Mucosa of gallbladder (tissue), 1 donor: ENCODE measurements at places on chromosomes 11 and 22.
A peak's percentile ranks its signal among the peaks of the same experiment; 100 is the strongest.

DNA sequence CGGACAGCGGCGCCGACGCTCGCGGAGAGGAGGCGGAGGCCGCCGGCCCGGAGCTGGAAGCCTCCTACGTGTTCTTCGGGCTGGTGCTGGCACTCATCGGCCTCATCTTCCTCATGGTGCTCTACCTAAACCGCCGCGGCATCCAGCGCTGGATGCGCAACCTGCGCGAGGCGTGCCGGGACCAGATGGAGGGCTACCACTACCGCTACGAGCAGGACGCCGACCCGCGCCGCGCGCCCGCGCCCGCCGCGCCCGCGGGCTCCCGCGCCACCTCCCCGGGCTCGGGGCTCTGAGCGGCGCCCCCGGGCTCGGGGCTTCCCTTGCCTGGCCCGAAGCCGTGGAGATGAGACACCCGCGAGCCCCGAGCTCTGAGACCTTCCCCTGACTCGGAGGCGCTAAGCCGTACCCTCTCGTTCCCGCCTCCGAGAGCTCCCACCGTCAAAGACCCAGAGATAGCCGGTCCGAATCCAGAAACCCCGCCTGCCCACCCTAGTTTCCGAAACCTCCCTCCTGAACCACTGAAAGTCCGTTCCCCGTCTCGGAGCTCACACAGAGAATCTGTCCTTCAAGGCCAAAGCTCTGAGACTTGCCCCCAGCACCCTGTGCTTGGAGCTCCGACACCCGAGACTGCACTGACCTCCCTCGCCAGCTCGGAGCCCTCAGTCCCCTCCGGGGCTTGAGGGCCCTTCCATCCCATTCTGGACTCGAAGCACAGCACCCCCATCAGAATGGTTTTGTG, 1.5 kb downstream of the TPBGL start:
- DNase-seq: no peak

DNA sequence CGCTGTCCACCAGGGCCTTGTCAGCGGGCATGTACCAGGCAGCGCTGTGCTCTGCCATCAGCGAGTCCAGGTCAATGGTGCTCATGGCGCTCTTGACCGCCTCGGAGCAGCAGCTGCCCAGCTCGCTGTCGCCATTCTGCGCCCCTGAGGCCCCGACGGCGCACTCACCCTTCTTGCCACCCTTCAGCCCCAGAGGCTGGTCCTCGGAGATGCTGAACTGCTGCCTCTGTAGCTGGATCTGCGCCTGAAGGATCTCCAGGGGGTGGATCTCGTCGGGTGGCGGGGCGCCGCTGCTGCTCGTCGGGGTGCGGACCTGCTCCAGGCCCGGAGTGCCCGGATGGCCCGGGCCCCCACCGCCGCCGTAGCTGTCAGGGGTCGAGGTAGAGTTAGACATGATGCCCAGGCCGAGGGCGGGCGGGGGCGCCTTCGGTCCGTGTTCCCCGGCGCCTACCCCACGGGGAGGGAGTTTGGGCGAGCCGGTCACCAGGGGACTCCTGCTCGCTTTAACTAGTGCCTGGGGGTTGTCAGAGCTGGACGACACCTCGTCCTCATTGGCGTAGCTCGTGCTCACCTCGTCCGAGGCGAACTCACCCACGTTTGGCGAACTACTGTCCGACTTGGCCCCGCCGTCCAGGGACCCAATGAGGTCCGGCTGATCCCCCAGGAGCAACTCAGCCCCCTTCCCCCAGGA, 4.6 kb downstream of the MN1 start:
- no peak for DNase-seq

- DNase-seq: no peak
These were observed 874 bp upstream of the PLAAT4 start for GRCh38 chr11:63535734-63536133.

GRCh38 chr11:134252346-134253187, 585 bp downstream of the THYN1 start:
- DNase-seq: no peak

- no peak for DNase-seq
These were observed 13.8 kb upstream of the ZNF280A start for GRCh38 chr22:22533863-22534262.

- DNase-seq: no peak
These were observed 14.5 kb downstream of the LRRC32 start for GRCh38 chr11:76656050-76656531.

GRCh38 chr22:45868571-45869339, 108.2 kb downstream of the WNT7B start:
- DNase-seq: peak; percentile 7

DNA sequence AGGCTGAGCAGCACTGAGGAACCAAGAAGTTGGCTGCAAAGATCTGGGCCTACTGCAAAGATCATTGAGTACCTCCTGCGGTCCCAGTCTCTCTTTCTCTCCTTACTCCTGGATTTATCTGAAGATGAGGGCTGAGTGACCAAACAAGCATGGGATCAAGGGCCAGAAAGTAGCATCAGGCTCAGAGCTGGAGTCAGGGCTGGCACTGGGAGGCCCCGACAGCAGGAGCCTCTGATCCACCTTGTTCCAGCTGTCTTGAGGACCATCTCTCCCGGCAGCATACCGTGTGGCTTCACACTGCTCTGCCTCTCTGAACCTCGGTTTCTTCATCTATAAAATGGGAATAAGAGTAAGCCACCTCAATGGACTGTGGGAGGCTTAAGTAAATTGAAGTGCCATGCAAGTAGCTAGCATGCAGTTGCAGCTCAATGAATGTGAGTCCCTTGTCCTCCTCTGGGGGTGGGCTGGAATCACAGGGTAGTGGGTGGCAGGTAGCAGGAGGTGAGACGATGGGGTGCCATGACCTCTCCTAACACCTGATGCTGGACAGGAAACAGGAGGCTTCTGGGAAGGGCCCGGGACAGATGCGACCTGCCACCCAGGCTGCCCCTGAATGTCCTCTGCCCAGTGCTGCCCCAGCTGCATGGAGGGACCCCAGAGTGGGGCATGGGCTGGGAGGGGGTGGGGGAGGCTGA, 52.5 kb upstream of the PRDM11 start:
- no peak for DNase-seq

- peak; percentile 54 for DNase-seq
These were observed 1.4 kb downstream of the TMEM109 start for GRCh38 chr11:60915248-60915914.

- DNase-seq: no peak
These were observed 31.1 kb upstream of the PPARA start for GRCh38 chr22:46119093-46119728.

- DNase-seq: no peak
These were observed 56.6 kb downstream of the PARVG start for GRCh38 chr22:44237290-44237689.

GRCh38 chr11:118933486-118933885, 7.8 kb upstream of the BCL9L start:
- no peak for DNase-seq

DNA sequence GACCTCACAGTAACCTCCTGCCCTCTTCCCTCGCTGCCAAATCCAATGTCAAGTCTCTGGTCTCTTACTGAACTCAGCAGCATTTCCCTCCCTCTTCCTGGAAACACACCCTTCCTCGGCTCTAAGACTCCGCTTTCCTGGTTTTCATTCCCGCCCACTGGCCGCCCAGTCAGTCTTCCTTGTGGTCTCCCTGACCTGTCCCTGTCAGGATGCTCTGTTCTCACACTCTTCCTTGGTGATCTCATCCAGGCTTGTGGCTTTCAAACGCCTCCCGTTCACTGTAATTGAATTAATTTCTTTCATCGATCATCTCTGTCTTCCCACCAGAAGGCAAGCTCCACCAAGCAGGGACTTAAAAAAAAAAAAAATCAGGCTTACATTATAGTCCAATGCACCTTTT, 33.5 kb downstream of the MYO18B start:
- no peak for DNase-seq

DNA sequence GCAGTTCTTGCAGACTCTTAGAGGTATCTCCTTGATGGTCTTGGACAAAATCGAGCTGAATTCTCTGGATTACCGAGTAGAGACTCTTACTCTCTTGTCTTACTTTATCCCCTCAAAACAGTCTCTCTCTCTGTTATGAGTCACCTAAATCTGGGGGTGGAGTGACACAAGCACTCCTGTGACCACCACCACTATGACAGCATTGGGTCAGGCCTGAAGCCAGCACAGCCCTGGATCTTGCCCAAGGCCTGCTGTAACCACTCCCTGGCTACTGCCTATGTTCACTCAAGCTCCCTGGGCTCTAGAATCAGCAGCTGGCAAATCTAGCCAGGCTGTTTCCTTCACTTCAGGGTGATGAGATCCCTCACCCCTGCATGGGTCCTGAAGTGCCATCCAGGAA, 662.5 kb downstream of the LUZP2 start:
- no peak for DNase-seq

- DNase-seq: peak; percentile 37
These were observed 11.6 kb upstream of the PDE2A start for GRCh38 chr11:72685560-72686480.

DNA sequence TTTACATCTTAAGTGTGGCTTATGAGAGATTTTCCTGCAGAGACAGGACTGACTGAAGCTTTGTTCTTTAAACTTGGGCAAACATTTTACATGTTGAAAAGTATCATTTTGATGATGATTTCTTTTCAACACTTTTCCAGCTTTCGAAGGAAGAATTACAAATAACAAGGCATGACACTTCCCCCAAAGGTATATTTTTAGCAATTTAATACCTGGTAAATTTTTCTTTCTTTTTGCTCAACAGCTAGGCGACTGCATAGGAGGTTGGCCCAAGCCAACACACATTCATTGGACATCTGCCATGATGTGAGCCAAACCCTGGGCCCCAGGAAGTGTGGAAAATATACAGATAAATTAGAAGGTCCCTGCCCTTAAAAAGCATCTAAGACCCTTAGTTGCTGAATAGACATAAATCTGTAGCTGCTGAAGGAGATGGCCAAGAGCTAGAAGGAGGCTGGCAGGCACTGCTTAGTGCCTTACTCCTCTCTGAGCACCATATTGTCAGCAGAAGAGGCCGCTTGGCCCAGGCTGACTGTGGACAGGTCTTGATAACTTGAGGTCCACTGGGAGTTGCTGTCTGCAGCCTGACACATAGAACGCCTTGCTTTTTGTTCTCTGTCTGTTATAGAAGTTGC, 53.3 kb upstream of the CD44 start:
- DNase-seq: no peak

GRCh38 chr11:88102598-88102934, 72.7 kb downstream of the RAB38 start:
- no peak for DNase-seq

DNA sequence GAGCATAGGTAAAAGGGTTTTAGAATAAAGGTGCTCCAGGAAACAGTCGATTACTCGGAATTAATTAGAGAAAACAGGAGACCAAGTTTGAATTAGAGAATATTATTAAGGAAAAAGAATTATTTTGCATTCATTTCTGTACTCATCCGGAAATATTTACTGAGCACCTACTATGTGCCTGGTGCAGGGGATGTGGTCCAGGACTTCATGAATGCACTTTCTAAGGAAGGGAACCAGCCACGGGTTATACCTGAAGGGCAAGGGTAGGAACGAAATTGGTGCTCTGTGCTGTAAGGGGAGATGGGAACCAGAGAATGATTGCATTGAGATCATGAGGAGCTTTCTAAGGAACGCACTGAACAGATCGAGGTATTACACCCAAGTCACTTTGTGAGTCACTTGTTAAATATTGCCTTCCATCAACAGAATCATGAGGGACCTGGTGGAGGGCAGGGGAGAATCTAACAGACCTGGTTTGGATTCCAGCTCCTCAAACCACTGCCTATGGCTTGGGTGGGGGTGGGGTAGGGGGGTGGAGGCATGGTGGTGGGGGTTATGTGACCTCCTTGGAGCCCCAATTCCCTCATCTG, 40.9 kb downstream of the C11orf96 start:
- no peak for DNase-seq

GRCh38 chr11:116044941-116045340, 540.7 kb upstream of the CADM1 start:
- no peak for DNase-seq

DNA sequence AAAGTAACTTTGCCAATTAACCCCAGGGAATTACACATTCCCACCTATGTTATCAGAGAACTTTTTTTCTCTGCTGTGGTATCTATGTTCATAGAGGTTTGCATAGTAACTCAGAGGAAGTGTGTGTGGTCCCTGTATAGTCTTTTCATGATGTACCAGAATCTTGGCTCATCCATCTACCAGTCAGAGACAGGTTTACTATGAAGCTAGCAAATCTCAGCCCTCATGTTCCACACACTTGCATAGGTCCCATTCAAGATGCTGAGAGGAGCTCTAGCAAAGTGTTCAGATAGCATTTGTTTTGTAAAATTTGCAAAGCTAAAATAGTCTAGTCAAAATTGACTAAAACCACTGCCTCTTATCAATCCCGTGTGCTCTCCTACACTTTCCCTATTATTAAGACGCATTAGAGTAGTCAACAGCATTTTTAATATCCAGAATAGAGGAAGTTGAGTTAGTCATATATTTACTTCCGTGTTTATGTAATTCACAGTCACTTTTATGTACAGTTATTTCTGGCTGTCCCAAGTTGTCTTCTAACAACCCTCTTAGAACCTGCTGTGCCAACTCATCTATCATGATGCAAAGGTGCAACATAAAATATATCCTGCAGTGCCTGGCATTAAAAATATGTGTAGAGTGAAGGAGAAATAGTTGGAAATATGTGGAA, 184.2 kb downstream of the FAM76B start:
- DNase-seq: no peak

- no peak for DNase-seq
These were observed 42.7 kb upstream of the MN1 start for GRCh38 chr22:27844256-27844655.

GRCh38 chr11:27423125-27423524, 49.5 kb downstream of the LGR4 start:
- peak; percentile 12 for DNase-seq

- DNase-seq: peak; percentile 58
These were observed 7.2 kb upstream of the PLXNB2 start for GRCh38 chr22:50314455-50315288.

GRCh38 chr11:73804712-73805111, 17.0 kb downstream of the MRPL48 start:
- no peak for DNase-seq

- peak; percentile 44 for DNase-seq
These were observed 30.0 kb upstream of the WNT11 start for GRCh38 chr11:76236092-76236999.

GRCh38 chr22:30894371-30894740, 74.2 kb downstream of the MORC2 start:
- no peak for DNase-seq

DNA sequence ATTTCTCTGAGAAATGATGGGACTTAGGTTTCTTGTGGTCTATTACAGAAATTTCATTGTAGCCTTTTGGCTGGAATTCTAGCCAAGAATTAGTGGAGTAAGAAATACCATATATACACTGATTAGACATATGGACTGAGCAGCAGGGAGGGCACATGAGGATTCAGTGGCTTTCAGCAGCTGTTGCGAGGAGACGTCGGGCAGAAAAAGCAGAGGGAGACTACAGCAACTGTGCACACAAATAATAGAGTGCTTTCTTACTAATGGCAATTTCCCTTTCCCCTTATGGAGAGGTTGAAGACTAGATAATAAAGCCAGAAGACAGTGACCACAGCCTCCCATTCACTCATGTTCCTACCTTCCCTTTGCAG, 35.4 kb upstream of the CCDC34 start:
- DNase-seq: no peak

- DNase-seq: no peak
These were observed 20.4 kb downstream of the HIRA start for GRCh38 chr22:19410941-19411689.

GRCh38 chr11:121614636-121615240, 162.0 kb upstream of the SORL1-AS1 start:
- no peak for DNase-seq
